Stimulated activated CD4-positive, alpha-beta T cell treated with anti-CD3 and anti-CD28 coated beads, Interleukin-1b, Interleukin-23, amount 100 ng/mL, for 1 hour (primary cell): ENCODE measurements at places on chromosomes 4 and X.

DNA sequence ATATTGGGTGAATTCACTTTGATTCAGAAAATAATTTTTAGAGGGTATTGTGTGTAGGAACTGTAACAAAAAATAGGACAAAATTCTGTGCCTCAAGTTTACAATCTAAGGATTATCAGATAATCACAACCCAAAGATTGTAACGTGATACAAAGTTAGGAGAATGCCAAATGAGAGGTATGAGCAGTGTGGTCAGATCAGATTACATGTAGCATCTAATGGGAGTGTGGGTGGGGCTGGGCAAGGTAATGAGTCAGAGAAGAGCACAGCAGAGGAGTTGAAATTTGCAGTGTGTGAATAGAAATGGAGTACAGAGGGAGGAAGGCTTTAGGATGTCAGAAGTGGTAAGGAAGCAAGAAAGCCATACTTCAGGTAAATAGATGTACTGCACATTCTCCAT lies 103.4 kb upstream of the TEX13A start:
- no peak for DNase-seq

DNA sequence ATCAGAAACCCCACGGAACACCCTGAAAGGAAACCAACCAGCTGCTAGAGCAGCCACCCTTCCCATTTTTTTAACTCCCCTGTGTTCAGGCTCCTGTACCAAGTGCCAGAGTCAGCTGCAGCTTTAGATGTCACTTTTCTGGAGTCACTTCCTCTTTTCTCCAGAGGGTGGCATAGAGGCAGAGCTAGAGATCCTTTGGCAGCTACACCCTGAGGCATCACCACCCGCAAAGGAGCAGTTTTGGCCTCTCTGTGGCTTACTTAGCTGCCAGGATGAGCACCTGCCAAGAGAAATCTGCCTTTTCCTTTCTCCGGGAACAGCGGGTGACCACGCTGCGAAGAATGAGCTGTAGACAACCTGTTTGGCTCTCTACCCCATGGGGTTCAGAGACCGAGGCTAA lies 58.0 kb upstream of the CHRDL1 start:
- DNase-seq: no peak

DNA sequence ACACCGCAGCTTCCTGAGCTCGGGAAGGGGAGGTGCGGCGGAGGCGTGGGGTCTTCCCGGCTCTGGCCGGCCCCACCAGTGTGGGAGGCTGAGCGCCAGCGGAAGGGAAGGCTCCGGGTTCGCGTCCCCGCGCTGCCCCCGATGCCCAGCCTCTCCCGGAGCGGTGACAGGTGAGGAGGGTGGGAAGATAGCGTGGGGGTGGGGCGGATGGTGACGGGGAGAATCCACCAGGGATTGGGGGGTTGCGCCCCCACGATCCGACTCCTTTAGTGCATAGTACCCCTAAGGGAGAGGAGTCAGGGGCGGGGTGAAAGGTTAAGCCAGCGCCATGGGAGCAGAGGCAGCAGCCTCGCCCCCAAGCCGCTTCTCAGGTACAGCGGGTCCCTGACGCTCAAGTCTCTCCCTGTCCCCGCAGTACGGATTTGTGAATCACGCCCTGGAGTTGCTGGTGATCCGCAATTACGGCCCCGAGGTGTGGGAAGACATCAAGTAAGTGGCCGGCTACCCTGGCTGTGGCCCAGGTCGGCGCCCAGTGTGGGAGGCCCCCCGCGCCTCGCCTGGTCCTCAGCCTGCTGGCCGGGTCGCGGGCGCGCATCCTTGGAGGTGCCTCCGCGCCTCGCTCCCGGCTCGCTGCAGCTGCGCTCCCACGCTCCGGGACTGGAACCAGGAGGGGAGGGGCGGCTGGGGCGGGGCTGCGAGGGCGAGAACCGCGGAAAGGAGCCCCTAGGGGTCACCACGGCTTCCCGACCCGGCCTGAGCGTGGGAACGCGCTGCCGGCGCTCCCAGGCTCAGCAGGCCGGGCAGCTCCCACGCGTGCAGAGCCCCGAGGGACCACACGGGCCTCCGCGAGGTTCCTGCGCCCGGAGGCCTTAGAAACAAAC lies 791 bp downstream of the GUCY1B1 start:
- DNase-seq: no peak

DNA sequence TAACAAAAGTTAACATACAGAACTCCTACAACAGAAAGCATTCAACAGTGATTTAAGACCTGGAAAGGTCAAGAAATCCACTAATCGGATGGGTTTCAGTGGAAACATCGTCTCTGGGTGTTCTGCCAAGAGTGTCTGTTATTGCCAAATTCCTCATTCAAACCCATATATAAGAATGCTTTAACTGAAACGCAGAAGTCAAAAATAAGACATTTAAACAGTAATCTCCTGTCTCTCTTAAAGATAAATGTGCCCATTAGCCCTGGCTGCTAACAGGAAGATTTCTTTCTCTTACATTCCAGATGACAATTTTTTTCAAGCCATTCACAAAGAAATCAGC lies 31.5 kb downstream of the DCTD start:
- DNase-seq: no peak

DNA sequence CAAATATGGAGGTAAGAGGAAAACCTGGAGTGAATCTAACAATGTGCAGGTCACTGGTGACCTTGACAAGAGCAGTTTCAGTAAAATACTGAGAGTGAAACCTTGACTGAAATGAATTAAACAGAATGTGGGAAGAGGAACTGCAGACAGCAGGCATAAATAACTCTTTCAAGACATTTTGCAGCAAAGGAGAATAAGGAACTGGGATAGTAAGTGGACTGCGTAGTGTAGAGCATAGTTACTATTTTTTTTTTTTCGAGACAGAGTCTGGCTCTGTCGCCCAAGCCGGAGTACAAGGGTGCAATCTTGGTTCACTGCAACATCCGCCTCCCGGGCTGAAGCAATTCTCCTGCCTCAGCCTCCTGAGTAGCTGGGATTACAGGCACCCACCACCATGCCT lies 24.0 kb downstream of the RBMX start:
- DNase-seq: no peak

- DNase-seq: no peak
Observed at GRCh38 chr4:185787926-185788679, 23.9 kb downstream of the SORBS2 start.

DNA sequence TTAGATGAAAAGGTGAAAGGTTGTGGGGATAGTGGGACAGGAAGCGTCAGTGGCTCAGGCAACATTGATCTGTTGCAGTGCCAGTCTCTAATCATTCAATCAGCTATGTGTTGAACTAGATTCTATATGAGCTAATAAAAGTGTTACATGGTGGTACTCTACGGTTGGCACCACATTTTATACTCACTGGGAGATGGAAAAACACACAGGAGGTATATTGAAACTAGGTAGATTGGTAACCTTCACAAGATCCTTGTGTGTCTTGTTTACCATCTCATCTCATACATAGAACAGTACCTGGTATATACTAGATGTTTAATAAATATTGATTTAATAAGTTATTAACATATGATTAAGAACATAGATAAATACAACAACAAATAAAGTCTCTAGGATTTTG lies 152.7 kb downstream of the NAA11 start:
- no peak for DNase-seq

DNA sequence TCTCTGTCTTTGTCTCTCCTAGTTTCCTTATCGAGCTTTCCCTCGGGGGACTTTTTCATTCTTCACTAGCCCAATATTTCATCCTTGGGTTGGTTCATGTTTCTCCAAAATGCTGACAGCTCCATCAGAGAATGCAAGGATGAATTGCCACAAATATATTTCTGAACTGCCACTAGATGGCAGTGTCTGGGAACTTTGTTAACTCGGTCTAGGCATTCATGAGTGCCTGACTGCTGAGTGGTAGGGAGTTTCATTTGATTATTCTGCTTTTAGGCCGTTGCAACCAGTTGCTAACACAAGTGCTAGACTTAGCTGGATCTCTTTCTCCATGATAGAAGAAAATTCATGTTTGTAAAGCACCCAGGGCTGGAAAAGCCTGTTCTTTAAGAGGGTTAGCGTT lies 73.5 kb upstream of the RAP2C start:
- no peak for DNase-seq

GRCh38 chr4:152937336-152938236 lies 1.5 kb downstream of the FHDC1 start:
- no peak for DNase-seq

DNA sequence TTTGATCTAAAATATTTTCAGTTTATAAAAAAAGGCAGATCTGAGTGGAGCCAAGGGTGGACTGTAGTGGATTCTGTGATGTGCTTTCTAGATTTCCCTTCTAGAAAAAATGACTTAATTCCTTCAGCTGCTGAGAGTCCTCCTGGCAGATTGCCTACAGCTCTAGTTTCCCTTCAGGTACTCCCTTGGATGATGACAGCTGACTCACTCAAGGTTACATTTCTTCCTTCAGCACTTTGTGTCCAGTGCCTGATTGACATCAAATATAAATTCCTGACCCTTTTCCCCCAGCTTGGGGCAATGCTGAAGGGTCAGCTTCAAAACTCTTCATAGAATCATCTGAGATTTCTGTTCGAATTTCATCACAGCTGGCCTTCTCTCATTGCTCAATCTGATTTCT lies 161.7 kb downstream of the EMCN start:
- DNase-seq: no peak

- no peak for DNase-seq
Observed at GRCh38 chr4:173332021-173332487, 2.1 kb downstream of the HMGB2 start.

DNA sequence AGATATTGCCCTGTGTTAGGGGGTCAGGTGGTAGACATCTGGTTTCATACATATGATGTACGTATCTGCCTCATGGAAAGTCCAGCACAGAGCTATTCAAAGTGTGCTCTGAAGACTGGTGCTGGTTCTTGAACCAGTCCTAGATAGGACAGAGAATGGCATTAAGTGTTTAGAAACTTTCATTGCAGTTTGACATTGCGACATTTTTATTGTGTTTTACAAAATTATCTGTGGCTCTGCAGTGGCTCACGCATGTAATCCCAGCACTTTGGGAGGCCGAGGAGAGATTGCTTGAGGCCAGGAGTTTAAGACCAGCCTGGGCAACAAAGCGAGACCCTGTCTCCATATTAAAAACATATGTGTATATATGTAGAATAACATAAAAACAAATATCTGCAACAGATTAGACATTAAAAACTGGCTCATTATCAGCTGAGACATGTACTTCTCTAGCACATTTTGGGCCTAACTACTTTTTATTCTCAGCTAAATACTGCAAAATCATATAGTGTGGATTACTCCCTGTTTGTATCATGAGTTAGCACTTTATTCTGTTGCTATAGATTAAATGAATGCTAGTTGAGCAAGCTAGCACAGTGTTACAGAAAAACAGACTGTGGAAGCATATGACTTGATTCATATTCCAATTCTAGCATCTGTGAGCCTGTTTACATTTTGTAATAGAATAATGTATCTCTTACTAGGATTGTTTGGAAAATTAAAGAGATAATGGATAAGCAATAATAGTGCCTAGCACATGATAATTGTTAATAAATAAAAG lies 57.1 kb downstream of the USP9X start:
- DNase-seq: no peak

GRCh38 chr4:125770814-125771398 lies 456.2 kb downstream of the FAT4 start:
- no peak for DNase-seq

GRCh38 chrX:149563359-149563758 lies 13.6 kb upstream of the HSFX3 start:
- no peak for DNase-seq

GRCh38 chrX:85627363-85627762 lies 247.9 kb upstream of the POF1B start:
- DNase-seq: no peak

DNA sequence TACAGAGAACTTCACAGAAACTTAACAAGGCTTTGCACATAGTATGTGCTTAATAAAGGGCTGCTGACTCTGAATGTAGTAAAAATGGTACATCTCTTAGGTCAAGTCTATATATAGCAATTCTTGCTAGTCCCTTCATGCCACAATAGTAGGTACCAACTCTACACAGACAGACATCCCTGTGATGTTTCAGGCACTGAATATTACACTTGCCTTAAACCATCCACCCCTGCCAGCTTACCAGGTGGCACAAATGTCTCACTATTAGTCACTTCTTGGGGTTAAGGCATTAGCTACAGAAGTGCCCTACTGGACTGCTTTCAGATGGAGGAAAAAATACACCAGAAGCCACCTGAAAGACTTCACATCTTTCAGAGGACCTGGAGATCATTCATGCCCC lies 86.3 kb upstream of the CITED1 start:
- no peak for DNase-seq

DNA sequence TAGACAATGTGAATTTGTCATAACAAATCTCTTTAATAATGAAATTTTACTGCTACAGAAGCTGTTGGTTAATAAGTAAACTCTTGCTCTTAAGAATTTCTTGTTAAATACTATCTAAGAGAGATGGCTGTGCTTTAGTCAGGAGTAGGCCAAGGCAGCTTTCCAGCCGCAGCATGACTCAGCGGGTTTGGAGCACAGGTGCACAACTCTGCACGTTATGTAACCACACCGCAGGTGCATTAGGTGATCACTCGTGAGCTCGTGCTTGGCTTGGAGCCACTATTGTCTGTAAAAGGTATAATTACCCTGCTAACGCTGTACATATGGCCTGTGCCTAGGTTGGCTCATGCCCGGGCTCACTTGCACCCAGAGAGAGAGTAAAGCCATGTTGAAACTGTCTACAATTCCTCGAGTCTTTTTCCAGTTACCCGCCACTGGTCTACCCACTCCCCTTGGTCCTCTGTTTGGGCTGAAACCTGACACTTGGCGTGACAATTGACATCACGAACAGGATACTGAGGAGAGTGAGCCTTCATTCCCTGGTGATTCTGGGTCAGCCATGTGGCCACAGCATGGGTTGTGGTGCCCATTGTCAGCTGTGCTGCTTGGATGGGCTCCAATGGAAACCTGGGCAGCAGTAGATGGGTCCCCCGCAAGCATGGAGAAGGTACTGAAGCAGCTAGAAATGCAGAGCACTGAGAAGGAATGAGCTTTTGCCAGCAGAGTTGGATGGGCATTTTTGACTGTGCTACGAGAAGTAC lies 18.4 kb upstream of the ANAPC4 start:
- DNase-seq: no peak

- no peak for DNase-seq
Observed at GRCh38 chr4:118739022-118739713, 54.0 kb downstream of the METTL14 start.

GRCh38 chrX:147646949-147647723 lies 264.6 kb upstream of the FMR1 start:
- DNase-seq: no peak

DNA sequence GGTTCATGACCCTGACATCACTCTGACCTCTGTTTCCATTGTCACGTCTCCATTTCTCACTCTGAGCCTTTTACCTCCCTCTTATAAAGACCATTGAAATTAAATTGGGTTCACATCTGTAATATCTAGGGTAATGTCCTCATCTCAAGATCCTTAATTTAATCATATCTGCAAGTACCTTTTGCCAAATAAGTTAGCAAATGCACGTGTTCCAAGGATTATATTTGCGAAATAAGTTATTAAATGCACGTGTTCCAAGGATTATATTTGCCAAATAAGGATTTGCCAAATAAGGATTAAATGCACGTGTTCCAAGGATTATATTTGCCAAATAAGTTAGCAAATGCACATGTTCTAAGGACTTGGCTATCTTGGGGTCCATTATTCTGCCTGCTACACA lies 938.0 kb downstream of the NLGN4X start:
- DNase-seq: no peak
